ENCODE measurements at places on chromosomes 3 and 15.

DNA sequence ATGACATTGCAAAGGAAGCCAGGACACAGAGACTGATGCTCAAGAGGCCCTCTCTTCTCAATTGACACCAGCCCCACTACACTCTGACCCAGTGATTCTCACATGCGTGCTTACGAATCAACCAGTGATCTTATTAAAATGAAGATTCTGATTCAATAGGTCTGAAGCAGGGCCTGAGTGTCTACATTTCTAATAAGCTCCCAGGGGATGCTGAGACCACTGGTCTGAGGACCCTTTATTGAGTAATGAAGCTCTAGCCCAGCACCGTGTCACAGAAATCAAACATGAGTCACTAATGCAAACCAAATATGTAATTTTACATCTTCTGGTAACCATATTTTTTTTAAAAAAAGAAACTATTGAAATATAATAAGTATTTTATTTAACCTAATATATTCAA lies 689.1 kb upstream of the LMCD1 start:
- H3K4me3 ChIP-seq = no peak overlapping the region
- H3K27me3 ChIP-seq = no peaks in the 10 kb centered on the region
- H3K27ac ChIP-seq = no peak overlapping the region

DNA sequence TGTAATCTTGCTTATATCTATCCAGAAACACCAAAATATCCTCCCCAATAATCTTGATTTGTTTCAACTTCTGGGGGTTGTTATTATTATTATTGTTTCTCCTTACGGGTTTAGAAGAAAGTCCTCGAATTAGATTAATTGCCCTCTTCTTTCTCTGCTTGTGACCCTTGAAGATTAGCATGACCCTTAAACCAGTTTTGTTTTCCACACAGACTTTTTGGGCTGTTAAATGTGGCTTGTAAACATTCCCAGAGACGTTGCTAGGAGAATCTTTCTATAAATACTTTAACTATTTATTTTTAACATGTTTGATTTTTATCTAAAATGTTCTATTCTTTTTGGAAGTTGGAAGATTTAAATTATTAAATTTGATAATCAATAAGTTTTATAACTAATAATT lies 4.3 kb upstream of the SUCNR1 start:
- H3K4me3 ChIP-seq = no peak overlapping the region
- H3K4me1 ChIP-seq = no peaks in the 10 kb centered on the region
- no peak for DNase-seq
- no peak overlapping the region for H3K27ac ChIP-seq

DNA sequence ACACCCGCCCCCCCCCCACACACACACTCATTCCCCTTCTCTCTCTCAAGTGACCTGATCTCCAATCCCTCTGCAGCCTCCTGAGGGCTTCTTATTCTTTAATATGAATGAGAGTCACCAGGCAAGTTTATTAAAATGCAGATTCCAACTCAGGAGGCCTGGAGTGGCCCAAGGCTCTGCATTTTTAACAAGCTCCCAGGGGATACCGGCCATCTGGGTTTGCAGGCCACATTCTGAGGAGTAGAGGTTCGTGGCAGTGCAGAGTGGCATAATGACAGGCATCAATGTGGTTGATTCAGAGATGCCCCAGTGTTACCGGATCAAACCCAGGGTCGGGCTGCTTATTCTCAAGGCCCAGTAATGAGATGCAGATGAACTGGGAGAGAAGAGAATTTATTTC lies 18.9 kb downstream of the EIF1B start:
- no peak for DNase-seq
- no peaks in the 10 kb centered on the region for H3K36me3 ChIP-seq
- no peak overlapping the region for H3K27ac ChIP-seq
- H3K4me1 ChIP-seq = no peaks in the 10 kb centered on the region

DNA sequence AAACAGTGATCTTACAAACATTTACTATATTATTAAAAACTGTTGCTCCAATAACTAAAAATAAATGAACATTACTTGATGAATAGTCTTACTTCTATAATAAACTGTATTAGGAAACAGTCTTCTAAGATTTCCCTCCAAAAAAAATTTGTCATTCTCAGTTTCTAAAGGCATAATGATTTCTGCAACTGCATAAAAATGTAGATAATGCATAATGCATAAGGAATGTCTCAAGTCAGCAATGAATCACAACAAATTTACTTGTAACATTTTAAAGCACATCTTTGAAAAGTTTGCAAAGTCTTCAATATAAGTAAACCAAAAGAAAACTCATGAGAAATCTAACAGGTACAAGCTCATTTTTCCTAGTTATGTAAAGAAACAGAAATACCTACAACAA lies 113.5 kb downstream of the VPS13C start:
- DNase-seq = no peak
- no peaks in the 10 kb centered on the region for H3K27me3 ChIP-seq
- H3K4me1 ChIP-seq = peaks cover under 1% of the 10 kb centered on the region
- peaks cover 8% of the 10 kb centered on the region for H3K36me3 ChIP-seq

GRCh38 chr3:23915537-23916108 lies 1.2 kb downstream of the NKIRAS1 start:
- no peak for DNase-seq
- no peak overlapping the region for H3K27ac ChIP-seq
- H3K27me3 ChIP-seq = no peaks in the 10 kb centered on the region
- H3K4me3 ChIP-seq = peak overlapping the region; percentile 66

Measured in pancreas (tissue), 10 donors.